GM03348 (cell line): ENCODE measurements at places on chromosomes 6 and 20.

DNA sequence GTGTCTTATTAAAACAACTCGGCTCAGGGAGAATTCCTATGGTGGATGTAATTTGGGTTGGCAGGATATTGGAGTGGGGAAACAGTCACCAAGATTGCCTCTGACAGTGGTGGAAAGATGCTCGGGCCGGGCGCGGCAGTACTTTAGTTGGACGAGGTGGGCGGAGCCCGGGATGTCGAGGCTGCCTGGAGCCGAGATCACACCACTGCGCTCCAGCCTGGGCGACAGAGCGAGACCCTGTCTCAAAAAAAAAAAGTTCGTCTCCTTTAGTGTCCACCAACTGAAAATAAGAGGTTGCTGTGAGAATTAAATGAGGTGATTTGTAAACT lies 621 bp downstream of the NOL7 start:
- DNase-seq = peak; percentile 66

- DNase-seq = no peak
These were observed 124.4 kb upstream of the RALGAPA2 start for GRCh38 chr20:20836836-20837235.

DNA sequence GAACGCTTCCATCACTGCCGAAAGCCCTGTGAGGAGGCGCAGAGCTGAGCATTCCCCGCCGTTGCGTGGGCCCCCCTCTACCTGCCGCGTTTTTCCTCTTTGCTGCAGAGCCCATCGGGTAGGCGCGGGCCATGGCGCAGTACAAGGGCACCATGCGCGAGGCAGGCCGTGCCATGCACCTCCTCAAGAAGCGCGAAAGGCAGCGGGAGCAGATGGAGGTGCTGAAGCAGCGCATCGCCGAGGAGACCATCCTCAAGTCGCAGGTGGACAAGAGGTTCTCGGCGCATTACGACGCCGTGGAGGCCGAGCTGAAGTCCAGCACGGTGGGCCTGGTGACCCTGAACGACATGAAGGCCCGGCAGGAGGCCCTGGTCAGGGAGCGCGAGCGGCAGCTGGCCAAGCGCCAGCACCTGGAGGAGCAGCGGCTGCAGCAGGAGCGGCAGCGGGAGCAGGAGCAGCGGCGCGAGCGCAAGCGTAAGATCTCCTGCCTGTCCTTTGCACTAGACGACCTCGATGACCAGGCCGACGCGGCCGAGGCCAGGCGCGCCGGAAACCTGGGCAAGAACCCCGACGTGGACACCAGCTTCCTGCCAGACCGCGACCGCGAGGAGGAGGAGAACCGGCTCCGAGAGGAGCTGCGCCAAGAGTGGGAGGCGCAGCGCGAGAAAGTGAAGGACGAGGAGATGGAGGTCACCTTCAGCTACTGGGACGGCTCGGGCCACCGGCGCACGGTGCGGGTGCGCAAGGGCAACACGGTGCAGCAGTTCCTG lies 693 bp downstream of the FAM50B start:
- DNase-seq = no peak

GRCh38 chr6:77124604-77125003 lies 338.7 kb downstream of the HTR1B start:
- no peak for DNase-seq

- DNase-seq = no peak
These were observed 55.2 kb upstream of the PREP start for GRCh38 chr6:105458084-105458483.

- DNase-seq = no peak
These were observed 340.4 kb downstream of the CDC5L start for GRCh38 chr6:44727651-44728630.
